ENCODE measurements at places on chromosomes 12 and 14. TPM values are rescaled to one million over a fixed set of nuclear protein-coding genes. Genes with fewer than 3 reads are reported as not detected.
A peak's percentile ranks its signal among the peaks of the same experiment; 100 is the strongest.

DNA sequence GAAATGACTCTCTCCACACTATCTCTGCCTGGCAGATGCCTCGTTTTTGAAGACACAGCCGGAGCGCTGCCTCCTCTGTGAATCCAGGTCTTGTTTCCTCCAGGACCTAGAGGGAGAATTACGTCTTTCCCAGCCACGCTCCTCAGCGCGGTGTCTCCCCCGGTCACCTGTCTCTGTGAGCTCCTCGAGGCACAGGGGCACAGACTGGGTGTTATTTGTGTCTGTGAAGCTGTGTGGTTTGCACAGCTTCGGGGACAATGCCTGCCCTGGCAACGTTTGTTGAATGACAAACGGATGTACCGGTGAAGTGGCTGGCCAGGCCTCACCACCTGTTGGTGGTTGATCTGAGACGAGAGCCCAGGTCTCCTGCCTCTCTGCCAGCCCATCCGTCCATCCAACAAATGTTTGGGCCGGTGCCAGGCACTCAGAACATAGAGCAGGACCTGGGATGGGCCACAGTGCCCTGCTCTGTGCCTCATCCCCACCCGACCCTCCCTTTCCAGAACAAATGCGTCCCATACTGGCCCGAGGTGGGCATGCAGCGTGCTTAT is 6.1 kb downstream of the PTPN6 start:
- no peak for DNase-seq

DNA sequence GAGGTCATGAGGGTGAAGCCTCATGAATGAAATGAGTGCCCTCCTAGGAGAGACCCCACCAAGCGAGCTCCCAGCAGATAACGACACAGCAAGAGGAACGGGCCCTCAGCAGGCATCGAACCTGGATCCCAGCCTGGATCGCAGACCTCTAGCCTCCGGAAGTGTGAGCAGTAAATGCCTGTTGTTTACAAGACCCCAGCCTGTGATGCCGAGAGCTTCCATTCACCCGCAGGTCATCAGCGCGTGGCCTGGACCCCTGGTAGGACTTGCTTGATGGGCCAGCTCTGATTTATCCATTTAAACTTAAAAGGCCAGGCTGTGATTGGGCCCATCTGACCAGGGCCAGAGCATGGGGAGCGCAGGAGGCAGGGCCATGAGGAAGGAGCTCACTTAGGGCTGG is 7.0 kb downstream of the TMEM179 start:
- no peak for DNase-seq

DNA sequence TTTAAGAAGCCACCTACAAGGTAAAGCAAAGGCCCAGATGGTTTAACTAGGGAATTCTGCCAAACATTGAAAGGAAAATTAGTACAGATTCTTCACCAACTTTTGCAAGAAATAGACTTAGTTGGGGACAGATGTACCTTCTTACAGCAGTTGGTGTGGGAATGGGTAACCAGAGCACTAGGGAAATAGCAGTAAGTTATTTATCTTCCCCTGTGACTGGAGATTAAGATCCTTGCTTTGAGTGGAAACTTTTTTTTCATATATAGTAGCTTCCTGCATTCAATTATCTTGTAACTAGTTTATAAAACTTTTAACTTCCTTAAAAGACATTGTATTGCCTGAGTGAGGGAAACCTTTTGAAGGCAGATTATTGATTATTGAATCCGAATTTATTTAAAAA is 44.2 kb downstream of the ARID2 start:
- DNase-seq, result peak; percentile 19

- no peak for DNase-seq
These were observed 95.8 kb downstream of the TMTC3 start for GRCh38 chr12:88237954-88238353.

DNA sequence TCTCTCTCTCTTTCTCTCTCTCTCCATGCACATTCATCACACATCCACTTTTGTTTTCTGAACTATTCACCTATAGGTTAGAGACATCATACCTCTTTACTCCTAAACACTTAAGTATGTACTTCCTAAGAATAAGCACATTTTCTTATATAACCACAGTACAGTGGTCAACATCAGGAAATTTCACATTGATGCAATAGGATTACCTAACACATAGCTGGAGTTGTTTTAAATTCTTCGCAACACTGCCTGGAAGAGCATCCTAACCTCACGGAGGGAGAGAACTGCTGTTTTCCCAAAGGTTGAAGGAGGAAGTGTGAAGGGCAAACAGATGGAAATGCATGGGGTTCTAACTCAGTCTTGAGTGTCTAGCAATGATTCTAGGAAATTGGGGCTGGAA is 159.2 kb downstream of the SYT1 start:
- no peak for DNase-seq

GRCh38 chr12:52557476-52557875 is 4.5 kb upstream of the KRT71 start:
- DNase-seq, result no peak

Gene SDSL
- total RNA-seq, result 0.37 TPM
